ENCODE measurements at places on chromosomes 16 and 17.

DNA sequence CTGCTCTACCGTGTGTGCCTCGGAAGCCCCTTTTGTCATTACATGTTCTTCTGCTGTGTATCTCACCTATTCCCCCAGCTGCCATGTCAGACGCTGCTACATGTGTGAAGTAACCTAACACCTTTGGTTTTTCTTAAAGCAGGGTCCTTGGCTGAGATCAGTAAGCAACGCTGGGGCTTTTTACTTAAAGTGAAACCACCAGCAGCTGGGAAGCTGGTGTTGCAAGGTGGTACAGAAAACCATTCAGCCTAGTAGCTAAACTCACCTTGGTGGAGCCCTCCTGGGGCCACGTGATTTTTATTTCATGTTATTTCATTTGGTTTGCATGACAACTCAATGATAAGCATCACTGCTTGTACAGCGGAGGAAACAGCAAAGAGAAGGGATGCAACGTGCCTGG lies 62.6 kb downstream of the PLCG2 start:
- no peak for DNase-seq

DNA sequence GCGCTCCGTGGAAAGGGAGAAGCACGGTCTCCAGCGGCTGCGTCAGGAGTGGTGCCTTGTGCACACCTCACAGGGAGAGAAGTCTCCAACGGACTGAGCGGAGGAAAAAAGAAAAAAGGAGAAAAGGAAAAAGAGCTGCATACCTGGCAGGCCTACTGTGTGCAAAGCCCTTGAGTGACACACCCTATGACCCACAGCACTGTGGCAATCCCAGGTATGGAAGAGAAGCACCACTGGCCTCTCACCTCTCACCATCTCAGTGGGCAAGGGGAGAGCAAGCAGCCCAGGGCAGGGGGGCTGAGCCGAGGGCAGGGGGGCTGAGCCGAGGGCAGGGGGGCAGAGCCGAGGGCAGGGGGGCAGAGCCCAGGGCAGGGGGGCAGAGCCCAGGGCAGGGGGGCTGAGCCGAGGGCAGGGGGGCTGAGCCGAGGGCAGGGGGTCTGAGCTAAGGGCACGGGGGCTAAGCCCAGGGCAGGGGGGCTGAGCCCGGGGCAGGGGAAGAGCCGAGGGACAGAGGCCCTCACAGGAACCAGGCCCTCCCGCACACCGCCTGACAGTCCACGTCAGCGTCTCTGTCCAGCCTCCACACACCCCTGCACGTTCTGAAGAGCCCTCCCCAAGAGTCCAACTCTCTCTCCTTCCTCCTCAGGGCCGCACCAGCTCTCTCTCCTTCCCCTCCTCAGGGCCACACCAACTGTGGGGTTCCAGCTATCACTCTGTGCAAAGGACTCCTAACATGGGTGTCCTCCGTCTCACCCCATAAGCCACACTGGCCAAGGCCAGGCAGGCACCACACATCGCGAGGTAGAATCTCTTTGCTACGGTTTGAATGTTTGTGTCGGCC lies 105.8 kb downstream of the ZNF778 start:
- no peak for DNase-seq

- DNase-seq = no peak
These were observed 54.4 kb upstream of the PABPN1L start for GRCh38 chr16:88920618-88921590.

DNA sequence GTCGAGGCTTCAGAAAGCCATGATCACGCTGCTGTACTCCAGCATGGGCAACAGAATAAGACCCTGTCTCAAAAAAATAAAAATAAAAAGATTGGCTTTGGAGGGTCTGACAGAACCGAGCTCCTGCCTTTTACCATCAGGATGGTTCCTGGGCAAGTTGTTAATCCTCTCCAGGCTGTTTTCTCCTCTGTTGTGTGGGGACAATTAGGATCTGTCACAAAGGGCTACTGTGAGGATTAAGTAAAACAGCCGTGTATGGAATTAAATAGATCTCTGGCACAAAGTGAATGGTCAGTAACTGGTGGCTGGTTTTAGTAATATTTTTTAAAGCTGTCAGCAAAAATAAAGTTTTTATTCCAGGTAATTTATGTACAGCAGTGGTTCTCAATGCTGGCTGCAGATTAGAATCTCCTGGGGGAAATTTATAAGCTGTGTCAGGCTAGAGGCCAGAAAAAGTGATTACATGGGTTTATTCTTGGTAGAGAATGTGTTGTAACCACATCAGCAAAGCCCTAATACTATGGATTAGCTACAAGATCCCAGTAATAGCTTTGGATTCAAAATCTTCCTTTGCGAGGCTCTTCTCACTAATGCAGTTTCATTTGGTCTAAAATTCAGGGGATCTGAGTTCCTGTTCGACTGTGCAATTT lies 47.2 kb downstream of the GPRC5B start:
- DNase-seq = peak; percentile 80

DNA sequence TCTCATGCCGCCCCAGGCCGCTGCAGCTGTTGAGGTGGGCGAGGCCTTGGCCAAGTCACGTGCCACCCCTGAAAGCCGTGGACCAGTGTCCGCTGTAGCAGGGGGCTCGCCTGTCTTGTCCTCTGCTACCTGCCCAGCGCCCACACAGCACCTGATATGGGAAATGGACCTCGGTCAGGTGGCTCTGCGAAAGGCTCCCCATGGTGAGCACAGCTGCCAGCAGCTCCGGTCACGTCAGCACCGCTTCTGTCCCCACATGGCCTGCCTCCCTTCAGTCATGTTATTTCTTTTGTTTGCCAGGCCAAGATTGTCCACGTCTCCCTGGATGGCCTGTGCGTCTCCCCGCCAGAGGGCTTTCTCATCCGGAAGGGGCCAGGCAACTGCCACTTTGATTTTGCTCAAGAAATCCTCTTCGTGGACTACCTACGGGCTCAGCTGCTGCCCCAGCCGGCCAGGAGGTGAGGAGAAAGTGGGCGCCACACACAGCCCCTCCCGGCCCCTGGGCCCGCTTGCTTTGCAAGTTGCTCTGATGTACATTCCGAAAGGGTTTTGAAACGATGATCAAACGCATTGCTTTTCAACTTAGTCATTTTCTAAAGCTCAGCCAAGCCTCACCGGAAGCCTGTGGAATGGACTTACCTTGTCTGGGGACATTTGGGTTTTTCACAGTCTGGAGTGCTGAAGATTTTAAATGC lies 219.8 kb downstream of the KATNIP start:
- DNase-seq = no peak

- peak; percentile 19 for DNase-seq
These were observed 98.6 kb downstream of the USP22 start for GRCh38 chr17:20944014-20944865.

GRCh38 chr16:12091569-12092543 lies 115.3 kb downstream of the SNX29 start:
- peak; percentile 58 for DNase-seq

DNA sequence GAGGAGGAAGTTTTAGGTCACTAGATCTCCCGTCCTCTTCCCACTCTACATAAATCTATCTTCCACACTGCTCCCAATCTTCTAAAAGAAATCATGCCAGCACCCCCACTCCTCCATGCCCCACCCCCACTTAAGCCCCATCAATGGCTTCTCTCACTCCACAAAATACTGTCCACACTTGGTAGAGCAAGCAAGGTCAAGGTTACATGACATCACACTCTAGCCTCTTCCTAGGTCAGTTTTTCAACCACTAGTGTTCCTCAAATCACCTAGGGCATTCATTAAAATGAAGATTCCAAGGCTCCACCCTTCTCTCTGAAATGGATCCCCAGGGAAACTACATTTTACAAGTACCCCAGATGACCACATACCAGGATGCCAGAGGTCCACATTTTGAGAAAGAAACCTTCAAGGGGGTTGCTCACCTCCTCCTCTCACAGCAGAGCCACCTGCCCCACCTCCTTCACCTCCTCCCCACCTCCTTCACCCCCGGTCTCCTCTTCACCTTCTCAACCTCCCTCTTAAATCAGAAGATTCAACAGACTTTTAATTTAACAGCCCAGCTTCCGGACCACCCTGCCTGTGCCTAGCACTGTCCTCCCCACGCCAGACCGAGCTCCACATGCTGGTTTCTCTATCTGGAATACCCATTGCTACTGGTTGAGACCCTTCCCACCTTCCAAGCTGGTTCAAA lies 3.2 kb downstream of the AMFR start:
- no peak for DNase-seq

- no peak for DNase-seq
These were observed 35.6 kb downstream of the CRLF3 start for GRCh38 chr17:30788918-30789317.

- no peak for DNase-seq
These were observed 28.7 kb upstream of the ABCA6 start for GRCh38 chr17:69170377-69170776.

DNA sequence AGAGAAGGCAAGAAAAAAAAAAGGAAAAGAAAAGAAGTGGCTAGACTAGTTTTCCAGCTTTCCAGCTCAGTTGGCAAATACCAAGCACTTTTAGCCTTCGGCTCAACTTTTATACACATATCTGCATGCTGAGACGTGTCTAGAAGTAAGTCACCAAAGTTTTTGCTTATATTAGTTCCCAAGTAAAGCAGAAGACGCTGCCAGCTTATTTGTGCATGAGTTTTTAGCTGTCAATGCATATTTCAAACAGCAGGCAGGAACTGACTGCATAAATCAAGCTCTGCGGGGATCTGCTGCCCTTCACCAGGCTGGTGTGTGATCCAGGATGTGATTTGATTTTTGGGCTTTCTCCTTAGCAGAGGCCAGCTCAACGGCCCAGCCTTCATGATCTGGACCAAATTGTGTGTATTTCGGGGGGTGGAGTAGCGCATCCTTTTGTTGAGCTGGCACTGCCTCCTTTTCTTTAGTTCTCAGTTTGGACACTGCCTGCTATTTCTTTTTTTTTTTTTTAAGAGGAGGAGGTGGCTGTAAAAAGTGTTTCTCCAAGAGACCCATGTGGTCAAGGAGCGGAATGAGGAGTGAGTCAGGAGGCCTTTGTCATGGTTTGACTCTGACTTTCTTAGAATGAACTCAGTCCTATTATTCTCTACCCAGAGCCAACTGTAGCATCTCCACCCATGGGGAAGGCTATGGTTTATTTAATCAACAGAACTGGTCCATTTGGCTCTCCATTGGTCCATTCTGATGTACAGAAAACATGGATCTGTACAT lies 162.6 kb upstream of the XYLT1 start:
- no peak for DNase-seq

- no peak for DNase-seq
These were observed 25.0 kb upstream of the MAPK3 start for GRCh38 chr16:30147843-30148510.

GRCh38 chr16:30628628-30629540 lies 18.7 kb upstream of the ZNF689 start:
- peak; percentile 79 for DNase-seq

DNA sequence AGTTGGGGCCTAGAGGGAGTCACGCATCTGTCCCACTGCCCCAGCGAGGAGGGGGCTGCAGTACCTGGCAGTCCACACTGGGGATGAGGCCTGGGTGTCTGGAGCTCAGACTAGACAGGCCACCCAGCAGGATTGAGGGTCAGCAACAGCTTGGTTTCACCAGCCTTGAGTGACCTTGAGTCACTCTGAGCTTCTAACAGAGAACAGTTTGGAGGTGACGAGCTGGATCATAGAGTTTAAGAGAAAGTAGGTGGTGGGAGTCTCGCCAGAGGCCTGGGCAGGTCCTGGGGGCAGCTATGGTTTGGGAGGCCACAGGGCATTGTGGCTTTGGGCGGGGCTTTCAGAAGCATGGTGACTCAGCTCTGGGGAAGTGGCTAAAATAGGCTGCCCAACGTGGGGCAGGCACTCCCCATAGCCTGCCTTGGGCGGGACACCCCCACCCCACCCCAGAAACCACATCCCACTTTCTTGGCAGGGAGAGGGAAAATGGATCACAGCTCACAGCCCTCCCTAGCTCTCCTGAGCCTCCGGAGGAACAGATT lies 20.5 kb downstream of the CDC42EP4 start:
- no peak for DNase-seq

- DNase-seq = no peak
These were observed 2.2 kb downstream of the HID1 start for GRCh38 chr17:74970395-74970794.

DNA sequence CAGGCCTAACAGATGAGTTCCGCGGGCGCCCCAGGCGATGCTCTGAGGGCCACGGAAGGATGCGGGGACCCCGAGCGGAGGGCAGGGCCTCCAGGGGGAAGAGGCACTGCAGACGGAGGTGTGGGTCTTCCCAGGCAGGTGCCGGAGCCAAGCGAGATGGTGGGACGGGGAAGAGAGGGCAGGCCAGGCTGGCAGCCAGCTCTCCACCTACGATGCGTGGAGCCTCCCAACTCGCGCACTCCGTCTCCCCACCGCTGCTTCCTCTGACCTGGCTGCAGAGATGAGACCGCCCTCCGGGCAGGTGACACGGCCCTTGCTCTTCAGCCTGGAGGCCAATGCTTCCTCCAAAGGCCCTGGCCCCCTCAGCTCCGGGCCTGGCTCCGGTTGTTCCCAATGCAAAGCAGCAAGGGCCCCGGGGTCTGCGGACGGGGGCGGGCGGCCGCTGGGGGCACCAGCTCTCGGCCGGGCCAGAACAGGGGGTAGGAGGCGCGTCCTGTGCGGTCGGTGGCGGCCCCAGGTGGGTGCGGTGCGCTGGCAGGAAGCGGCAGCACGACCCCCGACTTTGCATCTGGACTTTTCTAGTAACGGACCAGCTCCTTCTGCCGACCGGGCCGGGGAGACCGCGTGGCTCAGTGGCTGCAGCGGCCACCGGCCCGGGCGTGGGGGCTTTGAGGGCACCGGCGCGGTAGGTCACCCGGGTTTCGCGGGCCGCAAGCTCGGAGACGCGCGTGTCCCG lies 1.5 kb upstream of the SOX8 start:
- peak; percentile 52 for DNase-seq

- DNase-seq = no peak
These were observed 42.7 kb downstream of the XPO6 start for GRCh38 chr16:28168991-28169554.

GRCh38 chr17:77544347-77545110 lies 403.8 kb downstream of the SEC14L1 start:
- DNase-seq = no peak

GRCh38 chr16:56325956-56326355 lies 99.4 kb downstream of the AMFR start:
- DNase-seq = no peak

GRCh38 chr17:59838052-59838916 lies 54.5 kb downstream of the TUBD1 start:
- no peak for DNase-seq

DNA sequence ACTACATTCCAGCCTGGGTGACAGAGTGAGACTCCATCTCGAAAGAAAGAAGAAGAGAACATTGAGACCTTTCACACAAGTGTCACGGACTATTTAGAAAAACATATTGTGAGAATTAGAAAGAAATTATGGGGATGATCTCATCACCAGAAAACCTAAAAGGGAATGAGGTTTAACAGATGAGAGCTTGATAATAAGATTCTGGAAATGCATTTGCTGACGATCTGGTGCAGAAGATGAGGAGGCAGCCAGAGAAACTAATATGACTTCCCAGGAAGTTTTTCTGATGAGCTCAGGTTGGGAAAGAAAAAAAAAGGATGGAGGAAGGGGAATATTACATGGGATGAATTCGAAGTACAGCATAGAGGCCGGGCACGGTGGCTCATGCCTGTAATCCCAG lies 10.8 kb upstream of the APOH start:
- no peak for DNase-seq
